ENCODE measurements at places on chromosomes 13 and 19.

- DNase-seq, result no peak
Observed at GRCh38 chr13:44549476-44549875, 26.7 kb downstream of the TSC22D1 start.

DNA sequence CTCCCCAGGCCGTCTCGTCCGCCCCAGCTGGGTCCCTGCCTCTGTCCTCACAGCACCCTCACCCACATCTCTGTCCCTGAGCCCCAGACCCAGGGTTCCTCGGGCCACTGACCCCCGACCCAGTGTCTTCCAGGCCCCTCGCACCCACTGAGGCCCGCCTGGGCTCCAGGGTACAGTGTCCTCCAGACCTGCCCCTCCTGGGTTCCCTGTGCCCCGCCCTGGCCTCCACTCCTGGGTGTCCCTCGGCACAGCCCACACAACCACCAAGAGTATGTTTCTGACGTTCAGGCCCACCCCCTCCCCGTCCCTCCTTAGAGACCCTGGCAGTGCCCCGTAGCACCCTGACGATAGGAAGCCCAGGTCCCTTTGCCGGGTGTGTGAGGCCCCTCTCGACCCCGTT, 22.6 kb upstream of the NCCRP1 start:
- no peak for DNase-seq

DNA sequence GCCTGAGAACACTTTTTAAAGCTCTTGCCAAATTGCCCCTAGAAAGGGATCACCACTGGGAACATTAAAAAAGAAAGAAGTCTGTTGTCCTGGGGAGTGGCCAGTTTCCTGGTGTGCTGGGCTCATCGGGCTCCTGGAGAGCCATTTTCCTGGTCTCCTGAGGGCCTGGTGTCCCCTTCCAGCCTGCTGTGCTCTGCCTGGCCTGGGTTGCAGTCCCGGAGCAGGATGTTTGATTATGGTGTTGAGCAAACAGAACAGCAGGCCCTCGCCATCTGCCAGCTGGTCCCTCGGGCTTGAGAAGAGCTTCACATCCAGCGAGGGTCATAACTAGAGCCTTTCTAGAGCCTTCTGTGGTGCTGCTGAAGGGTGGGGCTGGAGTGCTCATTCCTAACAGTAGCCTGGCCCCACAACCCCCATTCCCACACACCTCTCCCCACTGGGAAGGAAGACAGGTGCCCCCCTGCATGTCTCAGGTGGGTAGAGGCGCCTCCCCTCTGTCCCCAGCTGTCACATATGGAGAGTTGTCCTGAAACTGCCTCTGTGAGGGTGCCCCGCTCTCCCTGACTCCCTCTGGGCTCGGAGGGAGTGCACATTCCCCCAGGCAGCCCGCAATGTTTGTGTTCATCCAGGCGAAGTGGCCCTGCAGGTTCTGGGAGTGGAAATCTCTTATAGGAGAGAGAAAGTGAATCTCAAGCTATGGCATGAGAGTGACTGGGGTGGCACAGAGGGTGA, 151.1 kb downstream of the SIPA1L3 start:
- no peak for DNase-seq

DNA sequence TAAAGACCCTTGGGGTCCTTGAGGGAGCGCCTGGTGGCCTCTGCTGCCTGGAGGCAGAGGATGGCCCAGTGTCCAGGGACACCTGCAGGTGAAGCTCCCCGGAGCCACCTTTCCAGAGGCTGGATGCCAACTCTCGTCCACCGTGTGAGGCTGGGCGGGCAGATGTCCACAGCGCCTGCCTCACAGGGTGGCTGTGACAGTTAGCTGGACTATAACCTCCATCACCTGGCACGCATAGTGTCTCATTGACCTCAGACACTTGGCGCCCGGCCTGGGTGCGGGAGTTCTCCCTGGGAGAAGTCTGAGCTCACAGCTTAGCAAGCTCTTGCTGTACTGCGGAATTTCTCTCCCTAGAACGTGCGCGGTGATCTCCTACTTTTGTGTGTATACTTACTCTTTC, 9.8 kb downstream of the BICRA start:
- DNase-seq, result no peak

- no peak for DNase-seq
Observed at GRCh38 chr13:37011002-37011401, 10.4 kb downstream of the EXOSC8 start.

DNA sequence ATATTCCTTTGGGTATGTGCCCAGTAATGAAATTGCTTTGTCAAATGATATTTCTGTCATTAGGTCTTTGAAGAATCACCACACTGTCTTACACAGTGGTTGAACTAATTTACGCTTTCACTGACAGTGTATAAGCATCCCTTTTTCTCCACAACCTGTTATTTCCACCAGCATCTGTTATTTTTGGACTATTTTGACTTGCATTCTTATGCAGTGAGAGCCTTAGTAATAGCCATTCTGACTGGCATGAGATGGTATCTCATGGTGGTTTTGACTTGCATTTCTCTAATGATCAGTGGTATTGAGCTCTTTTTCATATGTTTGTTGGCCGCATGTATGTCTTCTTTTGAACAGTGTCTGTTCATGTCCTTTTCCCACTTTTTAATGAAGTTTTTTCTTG, 92.0 kb upstream of the SPATA13 start:
- DNase-seq, result no peak

DNA sequence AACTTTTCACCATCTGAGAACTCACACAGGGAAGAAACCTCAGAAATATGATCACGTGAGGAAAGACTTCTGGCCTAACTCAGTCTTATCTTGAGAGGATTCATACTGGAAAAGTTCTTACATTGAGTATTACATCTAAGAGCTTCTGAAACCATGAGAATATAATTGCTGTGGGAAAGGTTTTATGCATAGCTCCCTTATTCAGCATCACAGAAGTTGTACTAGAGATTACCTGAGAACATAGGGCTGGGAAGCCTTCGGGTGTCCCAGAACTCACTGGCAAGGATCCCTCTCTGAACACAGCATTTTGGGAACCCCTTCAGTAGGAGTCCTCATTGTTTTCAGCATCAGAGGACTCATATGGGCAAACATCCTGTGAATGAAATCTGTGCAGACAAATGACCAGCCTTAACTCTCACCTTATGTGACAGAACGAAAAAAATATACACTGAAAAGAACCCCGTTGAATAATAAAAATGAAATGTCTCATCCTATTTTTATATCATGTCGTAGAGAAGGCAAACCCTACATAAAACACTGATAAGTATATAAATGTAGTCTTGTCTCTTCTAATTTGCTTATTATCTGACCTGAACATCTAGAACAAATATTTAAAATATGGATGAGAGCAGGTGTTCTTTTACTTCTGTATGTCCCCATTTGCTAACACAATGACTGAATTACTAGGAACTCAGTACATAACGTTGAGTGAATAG, 14.2 kb downstream of the ZNF274 start:
- DNase-seq, result no peak

GRCh38 chr13:98994896-98995295, 17.0 kb upstream of the DOCK9 start:
- DNase-seq, result no peak

Measured in vagina (tissue), 2 donors.